Fibroblast of skin of left quadriceps (primary cell): ENCODE measurements at places on chromosomes 5 and 9.

GRCh38 chr9:111838439-111838838, 43.7 kb upstream of the SHOC1 start:
- DNase-seq: no peak

DNA sequence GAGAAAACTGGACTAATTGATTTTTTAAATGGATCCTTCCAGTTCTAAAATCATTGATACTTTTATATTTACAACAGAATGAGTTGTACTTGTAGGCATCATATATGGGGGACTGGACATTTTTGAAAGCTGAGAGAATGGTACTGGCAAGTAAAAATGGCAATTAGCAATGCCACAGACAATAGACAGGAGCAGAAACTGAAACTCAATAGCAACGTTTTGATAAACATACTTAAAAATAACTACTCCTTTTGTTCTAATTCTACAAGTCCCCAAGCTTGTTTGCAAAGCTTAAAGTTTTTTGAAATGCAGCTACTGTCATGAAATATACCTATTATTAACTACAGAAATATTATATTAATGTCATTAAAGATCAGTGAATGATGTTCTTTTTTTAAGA, 52.8 kb upstream of the FBXL7 start:
- DNase-seq: no peak

DNA sequence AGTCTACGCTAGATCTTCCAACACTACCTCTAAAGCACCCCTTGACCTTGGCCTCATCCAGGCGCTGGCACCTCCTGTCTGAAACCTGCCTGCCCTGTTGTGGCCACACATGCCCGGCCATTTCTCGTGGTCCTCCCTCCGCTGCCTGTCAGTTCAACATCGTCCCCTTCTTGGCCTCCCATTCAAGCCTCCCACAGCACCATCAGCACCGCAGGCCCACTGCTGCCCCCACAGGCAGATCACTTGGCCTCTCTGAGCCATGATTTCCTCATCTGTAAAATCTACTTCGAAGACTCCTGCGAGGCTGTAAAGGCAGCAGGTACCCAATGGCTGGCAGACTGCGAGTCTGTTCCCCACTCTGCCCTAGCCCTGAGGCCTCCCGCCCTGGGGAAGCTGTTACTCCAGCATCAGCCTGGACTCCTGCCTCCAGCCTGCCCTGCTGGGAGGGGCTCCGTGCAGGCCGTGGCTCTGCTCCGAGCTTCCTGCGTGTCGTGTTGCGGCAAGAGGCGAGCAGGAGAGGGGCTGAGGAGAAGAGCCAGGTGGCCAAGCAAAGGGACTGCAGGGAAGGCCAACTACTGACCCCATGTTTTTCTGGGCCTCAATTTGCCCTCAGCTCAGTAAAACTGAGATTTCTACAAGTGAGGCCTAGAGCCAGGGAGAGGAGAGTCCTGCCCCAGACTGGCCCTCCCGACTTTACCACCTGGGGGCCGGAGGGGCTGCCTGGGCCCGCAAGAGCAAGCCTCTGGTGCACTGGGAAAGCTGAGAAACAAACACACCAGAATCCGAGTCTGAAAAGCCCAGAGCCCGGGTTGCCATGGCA, 70.5 kb upstream of the LRRTM2 start:
- DNase-seq: no peak

DNA sequence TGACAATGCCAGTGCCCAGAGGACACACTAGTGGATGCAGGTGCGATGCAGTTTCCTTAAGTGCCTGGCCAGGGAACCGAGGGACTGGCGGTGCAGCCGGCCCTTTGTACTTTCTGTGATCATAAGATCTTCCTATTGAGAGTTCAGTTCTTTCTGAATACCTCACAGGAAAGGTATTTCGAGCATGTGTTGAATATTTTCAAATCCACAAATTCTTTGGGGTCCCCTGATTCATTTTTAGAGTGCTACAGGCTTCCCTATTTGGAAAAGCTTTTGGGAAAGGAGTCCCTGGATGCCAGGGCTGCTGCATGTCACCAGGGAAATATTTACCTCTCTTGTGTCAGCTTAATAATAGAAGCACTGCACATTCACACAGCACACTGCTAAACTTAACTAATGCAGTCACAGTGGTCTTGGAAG, 281.5 kb downstream of the GADD45G start:
- DNase-seq: peak; percentile 66

DNA sequence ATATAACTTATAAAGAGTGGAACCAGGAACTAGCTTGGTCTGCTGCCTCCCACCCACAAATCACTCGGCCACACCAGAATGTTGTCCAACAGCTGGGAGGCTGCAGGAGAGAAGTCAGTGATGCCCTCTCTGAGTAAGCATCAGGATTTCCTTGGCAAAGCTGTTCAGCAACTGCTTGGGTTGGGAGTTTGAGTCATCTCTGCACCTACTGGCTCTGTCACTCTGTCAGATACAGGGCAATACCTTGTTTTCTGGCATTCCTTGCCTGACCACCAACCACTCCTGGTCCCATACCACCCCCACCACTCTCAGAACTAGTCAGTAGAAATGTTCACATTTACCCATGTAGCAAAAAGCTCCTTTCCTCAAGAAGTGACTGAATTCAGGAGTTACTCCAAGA, 36.8 kb upstream of the GCNT4 start:
- DNase-seq: no peak

GRCh38 chr9:127763918-127764384, 14.5 kb downstream of the SH2D3C start:
- DNase-seq: no peak
